Esophagus mucosa (tissue), 1 donor: ENCODE measurements at places on chromosomes 4 and X.

- no peak for ATAC-seq
Observed at GRCh38 chr4:102560571-102561341, 59.6 kb downstream of the NFKB1 start.

DNA sequence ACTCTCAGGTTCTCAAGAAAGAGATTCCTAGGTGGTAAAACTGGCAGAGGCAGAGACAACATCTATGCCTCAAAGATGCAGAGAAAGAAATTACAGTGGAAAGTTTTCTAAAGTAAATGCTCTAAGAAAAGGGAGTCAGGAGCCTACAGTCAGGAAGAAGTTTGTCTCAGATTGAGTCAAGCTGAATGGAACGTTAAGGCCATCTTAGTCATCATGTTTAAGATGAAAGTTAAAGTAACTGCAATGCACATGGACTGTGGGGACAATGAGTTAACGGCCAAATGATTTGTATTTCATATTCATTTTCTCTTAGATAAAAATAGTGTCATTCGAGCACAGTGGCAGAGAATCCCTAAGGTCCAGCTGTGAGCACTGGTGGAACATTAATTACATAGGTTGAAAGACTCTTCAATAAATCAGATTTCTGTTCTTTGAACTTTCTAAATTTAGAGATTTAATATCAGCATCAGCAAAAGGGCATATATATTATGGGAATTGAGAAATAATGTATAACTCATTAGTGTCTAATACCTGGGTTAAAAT is 384.6 kb downstream of the DTHD1 start:
- no peak for ATAC-seq

- ATAC-seq, result no peak
Observed at GRCh38 chrX:105267167-105267566, 46.7 kb upstream of the TEX13A start.

DNA sequence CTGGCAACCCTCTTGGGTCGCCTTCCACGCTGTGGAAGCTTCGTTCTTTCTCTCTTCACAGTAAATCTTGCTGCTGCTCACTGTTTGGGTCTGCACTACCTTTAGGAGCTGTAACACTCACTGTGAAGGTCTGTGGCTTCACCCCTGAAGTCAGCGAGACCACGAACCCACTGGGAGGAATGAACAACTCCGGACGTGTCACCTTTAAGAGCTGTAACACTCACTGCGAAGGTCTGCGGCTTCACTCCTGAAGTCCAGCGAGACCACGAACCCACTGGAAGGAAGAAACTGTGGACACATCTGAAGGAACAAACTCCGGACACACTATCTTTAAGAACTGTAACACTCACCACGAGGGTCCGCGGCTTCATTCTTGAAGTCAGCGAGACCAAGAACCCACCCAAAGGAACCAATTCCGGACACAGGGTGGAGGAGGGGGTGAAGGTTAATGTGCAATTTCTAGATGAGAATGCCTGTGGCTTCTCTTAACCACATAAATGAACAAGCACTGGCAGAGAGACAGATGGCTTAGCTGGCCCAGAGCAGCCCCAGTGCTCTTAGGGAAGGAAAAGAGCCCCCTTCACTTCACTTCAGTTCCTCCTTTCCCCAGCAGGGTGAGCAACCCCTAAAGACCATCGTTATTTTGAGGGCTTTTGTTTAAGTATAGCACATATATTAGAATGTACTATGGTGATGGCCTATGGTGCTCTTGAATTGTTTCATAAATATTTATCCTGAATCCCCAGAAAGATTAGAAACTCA is 73.0 kb downstream of the LUZP4 start:
- no peak for ATAC-seq

GRCh38 chr4:40858962-40859361 is 109.2 kb downstream of the NSUN7 start:
- no peak for ATAC-seq

DNA sequence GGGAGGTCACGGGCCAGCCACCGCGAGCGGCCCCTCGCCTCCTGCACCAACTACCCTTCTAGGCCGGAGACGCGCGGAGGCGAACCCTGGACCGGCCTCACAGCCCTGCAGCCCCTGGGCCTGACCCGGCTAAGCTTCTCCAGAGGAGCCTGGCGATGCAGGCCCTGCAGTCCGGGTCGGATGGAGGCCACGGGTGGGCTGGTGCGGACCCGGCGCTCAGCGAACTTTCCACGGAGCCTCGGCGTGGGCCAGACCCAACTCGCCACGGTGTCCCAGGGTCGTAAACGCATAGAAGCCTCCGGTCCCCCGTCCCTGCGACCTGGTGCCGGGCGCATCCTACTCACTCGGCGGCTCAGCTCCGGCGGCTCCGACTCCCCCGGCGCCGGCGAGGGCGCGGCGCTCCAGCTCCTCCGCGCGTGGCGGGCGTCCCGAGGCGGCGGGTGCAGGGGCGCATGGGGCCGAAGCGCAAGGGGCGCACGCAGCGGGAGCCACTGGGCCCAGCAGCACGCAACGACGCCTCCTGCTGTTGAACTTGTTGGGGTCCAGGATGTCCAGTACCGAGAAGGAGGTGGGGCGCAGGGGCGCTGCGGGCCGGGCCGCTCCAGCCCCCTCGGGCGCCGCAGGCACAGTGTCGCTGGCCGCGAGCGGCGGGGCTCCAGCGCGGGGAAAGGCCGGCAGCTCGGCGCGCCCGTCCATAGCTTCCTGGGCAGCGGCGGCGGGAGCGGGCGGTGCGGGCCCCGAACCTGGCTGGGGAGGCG is 427 bp downstream of the NKX1-1 start:
- ATAC-seq, result no peak

- no peak for ATAC-seq
Observed at GRCh38 chrX:13404364-13404763, 84.5 kb upstream of the ATXN3L start.

GRCh38 chr4:67762086-67762485 is 7.9 kb upstream of the GNRHR start:
- ATAC-seq, result no peak

DNA sequence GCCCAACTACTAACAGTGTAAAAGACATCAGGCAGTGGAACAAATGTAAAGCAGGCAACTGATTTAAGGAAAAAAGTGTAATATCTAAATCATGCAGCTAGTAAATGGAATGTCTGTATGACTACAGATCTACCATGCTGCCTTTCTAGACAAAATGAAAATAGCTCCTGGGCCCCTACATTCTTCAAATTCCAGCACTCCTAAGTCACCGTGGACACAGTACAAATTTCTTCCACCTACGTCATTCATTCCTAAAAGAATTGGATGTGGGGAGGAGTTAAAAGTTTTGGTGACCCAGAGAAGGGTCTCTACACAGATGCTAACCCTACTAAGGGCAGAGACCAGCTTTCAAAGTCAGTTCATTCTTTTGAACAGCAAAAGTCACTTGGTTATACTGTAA is 137.2 kb upstream of the ARHGEF9 start:
- no peak for ATAC-seq

GRCh38 chrX:119186763-119187162 is 49.3 kb upstream of the PGRMC1 start:
- no peak for ATAC-seq

DNA sequence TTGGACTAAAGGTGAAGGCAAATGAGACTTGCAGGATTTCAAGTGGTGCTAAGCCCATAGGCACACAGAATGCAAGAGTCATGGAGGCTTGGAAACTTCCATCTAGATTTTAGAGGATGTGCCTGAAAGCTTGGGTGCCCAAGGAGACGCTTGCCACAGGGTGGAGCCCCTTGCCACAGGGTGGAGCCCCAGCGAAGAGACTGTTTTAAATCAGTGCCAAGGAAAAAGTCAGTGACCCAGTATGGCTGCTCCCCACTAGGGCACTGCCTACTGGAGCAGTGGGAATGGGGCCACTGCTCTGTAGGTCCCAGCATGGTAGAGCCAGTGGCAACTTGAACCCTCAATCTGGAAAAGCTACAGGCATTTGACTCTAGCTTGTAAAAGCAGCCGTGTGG is 794.2 kb upstream of the LCORL start:
- no peak for ATAC-seq
